ENCODE measurements at places on chromosomes 13 and 19. TPM values are rescaled to one million over a fixed set of nuclear protein-coding genes. Genes with fewer than 3 reads are reported as not detected.

Gene IGSF23
- not detected for total RNA-seq

Gene GTPBP3
- 11.1 TPM for total RNA-seq

Gene SMIM44
- total RNA-seq: not detected

Gene CCDC70
- not detected for total RNA-seq

Gene STK11
- 30.0 TPM for total RNA-seq

Data from temporal lobe (tissue), 4 donors.